ENCODE measurements at places on chromosomes 4 and X.

DNA sequence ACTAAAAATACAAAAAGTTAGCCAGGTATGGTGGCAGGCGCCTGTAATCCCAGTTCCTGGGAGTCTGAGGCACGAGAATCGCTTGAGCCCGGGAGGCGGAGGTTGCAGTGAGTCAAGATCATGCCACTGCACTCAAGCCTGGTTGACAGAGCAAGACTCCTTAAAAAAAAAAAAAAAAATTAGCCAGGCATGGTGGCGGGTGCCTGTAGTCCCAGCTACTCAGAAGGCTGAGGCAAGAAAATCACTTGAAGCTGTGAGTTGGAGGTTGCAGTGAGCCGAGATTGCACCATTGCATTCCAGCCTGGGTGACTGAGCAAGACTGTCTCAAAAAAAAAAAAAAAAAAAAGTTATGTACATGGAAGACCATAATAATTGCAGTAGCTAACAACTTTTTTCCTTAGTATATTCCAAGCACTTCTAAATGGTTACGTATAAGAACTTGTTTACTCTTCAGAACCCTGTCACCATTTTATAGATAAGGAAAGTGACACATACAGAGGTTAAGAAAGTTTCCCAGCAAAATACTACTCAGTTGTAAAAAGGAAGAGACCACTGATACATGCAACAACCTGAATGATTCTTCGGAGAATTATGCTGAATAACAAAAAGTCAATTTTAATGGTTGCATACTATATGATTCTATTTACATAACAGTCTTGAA is 24.5 kb downstream of the RUFY3 start:
- DNase-seq = no peak

DNA sequence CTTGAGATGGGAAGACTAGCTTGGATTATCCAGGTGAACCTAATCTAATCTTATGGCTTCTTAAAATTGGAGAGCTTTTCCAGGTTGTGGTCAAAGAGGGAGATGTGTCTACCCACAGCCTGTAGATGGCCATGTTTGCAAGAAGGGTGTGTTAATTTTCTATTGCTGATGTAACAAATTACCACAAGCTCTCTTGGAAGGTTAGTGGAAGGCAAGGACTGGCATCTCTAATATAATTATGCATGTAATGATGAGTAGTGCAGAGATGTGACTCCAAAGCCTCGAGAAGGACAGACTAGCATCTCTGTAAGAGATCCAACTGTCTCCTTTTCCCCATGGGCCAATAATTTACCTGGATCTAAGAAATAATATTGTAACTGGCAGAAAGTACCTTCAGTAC is 3.2 kb upstream of the ADH1B start:
- DNase-seq = no peak

DNA sequence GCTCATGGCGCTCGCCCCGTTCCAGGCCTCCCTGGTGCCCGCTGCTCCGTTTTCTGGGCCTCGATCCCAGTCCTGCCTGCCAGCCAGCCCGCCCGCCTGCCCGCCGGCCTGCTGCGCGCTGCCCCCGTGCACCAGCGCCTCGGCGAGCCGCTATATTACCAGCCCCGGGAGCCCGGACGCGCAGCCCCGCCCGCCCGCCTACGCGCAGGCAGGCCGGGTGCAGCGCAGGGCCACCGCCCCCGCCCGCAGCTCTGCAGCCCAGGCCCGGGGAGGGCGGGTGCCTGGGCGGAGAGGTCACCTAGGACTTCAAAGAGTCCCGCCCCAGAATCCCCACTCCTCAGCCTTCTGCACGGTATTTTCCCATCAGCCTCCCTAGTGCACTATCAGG is at the start of gene MAOB:
TSS of gene MAOB (minus strand) at position 157 of the 388 bp plus-strand sequence. CDS start at position 6, 151 bp downstream.
- no peak for DNase-seq

- no peak for DNase-seq
These were observed 10.4 kb downstream of the SLC10A7 start for GRCh38 chr4:146511381-146511780.

DNA sequence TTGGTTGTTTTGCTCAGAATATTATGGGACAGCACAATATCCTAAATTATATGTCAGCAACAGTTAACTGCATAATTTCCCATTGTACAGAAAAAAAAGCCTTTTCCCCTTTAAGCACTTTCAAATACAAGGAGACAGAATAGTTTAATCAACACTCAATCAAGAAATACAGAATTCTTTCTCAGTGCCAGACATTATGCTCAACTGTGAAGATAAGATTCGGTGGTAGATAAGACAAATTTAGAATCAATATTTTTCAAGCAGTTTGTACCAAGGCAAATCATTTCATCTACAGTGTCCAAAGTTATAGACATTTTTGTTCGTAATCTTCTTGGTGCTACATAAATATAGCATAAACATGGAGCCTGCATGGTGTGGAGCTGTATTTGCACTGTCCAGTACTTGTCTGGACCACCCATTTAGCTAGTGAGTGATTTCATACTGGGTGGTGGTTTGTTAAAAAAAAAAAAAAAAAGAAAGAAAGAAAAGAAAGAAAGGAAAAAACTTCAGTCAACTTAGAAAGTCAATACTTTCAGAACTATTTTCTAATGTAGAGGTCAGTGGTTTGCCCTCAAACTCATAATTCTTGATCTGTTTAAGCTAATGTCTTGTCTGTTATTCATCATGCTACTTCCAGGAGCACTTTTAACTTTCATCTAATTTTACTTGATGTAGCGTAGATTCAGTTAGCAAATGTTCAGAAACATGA is 522.9 kb downstream of the FAT4 start:
- DNase-seq = no peak

GRCh38 chr4:123536225-123536624 is 139.6 kb downstream of the SPRY1 start:
- no peak for DNase-seq

DNA sequence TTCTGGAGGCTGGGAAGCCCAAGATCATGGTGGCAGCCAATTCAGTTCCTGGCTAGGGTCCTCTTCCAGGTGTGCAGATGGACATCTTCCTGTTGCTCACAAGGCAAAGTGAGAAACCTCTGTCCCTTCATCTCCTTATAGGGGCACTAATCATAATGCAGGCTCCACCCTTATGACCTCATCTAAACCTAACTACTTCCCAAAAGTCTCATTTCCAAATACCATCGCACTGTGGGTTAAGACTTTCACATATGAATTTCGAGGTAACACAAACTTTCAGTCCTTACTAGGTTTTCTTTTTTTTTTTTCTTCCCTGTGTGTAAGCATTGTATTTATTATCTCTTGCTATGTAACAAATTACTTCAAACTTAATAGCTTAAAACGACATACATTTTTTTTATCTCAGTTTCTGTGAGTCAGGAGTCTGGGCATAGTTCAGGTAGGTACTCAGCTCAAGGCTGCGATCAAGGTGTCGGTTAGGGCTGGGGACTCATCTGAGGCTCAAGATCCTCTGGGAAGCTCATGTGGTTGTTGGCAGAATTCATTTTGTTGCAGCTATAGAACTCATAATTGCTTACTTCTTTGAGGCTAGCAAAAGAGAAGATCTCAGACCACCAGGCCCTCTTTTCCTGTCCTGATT is 204.7 kb upstream of the STK26 start:
- DNase-seq = no peak

- no peak for DNase-seq
These were observed 187.3 kb downstream of the MAB21L2 start for GRCh38 chr4:150769248-150769647.

DNA sequence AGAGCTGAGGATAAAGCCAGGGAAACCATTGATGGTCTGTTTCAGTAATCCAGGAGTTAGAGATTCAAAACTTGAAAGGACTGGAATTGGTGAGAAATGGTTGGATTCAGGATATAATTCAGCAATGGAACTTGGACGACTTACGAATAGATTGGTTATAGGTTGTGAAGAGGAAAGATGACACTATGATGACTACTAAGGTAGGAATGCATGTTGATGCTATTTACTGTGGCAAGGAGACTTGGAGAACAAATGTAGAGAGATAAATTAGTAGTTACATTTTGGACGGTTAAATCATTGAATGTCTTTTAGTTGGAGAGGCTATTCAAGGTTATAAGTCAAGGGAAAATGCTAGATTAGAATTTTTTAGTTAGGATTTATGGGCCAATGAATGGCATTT is 365.4 kb upstream of the TECRL start:
- no peak for DNase-seq

DNA sequence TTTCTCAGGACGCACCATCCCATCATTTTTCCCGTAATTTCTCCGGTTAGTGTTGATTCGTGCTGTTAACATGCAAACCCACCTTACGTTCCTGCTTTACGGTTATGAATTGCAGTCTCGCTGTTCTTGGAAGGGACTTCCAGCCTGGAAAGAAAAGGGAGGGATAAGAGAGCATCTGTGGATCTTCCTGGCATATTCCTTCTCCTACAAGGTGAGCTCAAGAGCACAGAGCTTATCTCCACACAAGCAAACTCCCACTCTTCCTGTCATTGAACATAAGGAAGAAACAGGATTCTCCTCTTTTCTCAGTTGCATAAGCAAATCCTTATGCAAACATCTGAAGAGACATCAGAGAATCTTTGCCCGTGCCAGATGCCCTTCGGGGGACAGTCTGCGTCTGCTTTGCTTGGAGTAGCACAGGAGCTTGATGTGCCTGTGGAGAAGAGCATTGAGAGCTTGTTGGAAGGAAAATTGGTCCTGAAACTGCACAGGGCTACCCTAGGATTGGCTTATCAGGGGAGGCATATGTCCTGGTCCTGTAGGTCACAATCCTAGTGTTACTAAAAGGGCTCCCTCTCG is 127.0 kb downstream of the ASMT start:
- DNase-seq = no peak

DNA sequence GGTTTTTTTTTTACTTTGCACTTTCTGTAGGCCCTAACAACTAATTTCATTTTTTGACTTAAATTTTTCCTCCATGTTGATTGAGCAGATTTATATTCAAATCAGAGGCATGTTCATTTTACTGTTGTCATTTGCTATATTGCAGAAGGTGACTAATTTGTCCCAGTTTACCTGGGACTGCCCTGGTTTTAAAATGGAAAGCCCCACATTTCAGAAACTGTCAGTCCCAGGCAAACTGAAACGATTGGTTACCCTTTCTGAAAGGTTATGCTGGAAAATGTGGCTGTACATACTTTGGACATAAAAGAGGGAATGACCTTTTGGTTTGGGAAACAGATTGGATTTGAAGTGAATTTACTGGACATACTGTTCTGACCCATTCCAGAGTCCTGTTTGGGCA is 160.0 kb downstream of the SPCS3 start:
- DNase-seq = no peak

GRCh38 chr4:23455456-23456158 is 434.2 kb downstream of the PPARGC1A start:
- DNase-seq = no peak

DNA sequence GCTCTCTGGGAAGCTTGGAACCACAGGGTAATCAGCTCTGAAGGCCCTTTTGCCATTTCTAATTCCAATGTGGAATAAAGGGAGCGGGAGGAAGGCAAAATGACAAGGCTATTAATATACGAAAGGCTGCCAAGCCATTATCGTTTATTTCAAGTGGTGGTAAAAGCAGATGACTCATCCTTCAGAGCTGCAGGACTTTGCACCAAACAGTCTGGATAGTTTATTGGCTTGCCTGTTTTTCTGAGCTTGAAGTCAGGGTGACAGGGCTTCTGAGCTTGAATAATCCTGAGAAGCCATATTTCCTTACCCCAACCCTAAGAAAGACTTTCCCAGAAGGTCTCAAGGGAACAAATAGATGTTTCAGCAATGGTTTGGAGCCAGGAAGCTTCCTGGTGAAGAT is 7.7 kb upstream of the GABRE start:
- no peak for DNase-seq

- no peak for DNase-seq
These were observed 203.1 kb upstream of the ATP6AP2 start for GRCh38 chrX:40377684-40378083.

- DNase-seq = no peak
These were observed 68.2 kb upstream of the NKX1-1 start for GRCh38 chr4:1474126-1475090.

Measured in activated effector memory CD4-positive, alpha-beta T cell treated with Interleukin-2 at 50 U/mL for 16 hours (primary cell).